Foreskin melanocyte (primary cell): ENCODE measurements at places on chromosomes 3 and 15.

GRCh38 chr15:45395943-45396342 lies 17.6 kb upstream of the GATM start:
- no peak for DNase-seq

GRCh38 chr3:8882171-8882593 lies 81.1 kb downstream of the RAD18 start:
- DNase-seq: no peak

DNA sequence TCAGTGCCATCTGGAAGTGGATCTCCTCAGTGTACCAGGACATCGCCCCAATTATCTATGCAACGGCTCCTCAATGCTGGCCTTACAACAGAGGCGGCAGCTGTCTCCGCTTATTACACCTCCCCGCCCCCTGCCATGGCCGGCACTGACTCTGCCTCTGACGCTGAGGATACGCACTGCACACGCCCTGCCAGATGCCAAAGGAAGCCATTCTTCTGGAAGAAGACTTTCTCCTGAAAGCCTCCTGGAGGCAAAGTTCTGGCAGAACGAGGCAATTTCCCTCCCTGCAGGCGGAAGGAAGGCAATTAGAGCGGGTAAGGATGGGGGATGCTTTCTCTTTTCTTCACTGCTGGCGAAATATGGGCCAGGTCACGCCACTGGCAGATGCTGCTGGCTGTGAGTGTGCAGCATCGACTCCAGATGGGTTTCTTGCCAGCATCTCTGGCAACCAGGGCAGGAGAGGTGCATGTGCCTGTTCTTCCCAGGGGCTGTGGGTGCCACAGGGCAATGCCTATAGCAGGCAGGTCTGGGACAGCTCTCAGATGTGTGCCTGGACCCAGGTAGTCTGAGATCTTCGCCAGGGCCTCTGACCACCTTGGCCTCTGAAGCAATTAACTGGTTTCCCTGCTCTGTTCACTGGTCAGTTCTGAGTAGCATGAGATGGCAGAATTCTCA lies 62.2 kb upstream of the MRPS22 start:
- no peak for DNase-seq

DNA sequence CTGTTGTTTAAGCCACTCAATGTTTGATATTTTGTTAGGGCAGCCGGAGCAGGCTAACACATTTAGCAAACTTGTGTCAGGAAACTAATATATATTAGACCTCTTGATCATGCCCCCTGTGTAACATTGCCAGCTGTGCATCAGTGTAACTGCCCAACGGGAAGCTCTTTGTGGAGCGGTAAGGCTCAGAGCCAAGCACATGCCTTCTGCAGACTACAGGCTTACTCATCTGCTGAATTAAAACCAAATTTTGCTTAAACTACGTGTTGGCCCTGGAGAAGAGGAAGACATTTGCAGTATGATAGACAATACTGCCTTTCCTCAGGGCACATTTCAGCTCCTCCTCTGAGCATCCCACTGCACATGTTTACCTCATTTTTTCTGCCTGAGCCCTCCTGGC lies 50.5 kb upstream of the KCNMB2 start:
- DNase-seq: no peak

DNA sequence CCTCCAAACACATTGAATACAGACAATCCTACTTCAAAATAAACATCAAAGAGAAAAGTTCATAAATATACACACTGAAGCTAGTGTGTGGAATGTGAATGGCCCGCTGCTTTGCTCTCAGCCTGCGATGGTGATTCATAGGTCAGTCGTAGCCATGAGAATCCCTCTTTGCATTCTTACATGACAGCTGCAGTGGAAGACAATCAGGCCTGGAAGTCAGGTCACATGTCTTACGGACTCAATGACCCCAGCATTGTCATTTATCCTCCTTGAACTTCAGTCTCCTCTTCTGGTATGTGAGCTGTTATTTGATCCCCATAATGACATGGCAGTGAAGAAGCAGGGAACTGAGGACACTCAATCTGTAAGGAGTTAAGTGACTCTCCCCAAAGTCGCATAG lies 217.8 kb upstream of the EOMES start:
- DNase-seq: peak; percentile 81

- no peak for DNase-seq
Observed at GRCh38 chr3:105762749-105763658, 105.8 kb downstream of the CBLB start.
